ENCODE measurements at places on chromosomes 1 and 21. TPM values are rescaled to one million over a fixed set of nuclear protein-coding genes. Genes with fewer than 3 reads are reported as not detected.

The PLA2G2D gene
- total RNA-seq: 0.08 TPM

The PTGFRN gene
- total RNA-seq: 12.6 TPM

The SPRR2G gene
- not detected for total RNA-seq

The CCT8 gene
- total RNA-seq: 67.5 TPM

The CASZ1 gene
- total RNA-seq: 3.5 TPM

The LEFTY2 gene
- not detected for total RNA-seq

The CELA2A gene
- total RNA-seq: not detected

The GABRD gene
- total RNA-seq: not detected

The MTMR11 gene
- 1.9 TPM for total RNA-seq
